Upper lobe of right lung (tissue), 1 donor: ENCODE measurements at places on chromosomes 12 and 14.

- DNase-seq: no peak
Observed at GRCh38 chr14:76615331-76615730, 145.9 kb upstream of the VASH1 start.

DNA sequence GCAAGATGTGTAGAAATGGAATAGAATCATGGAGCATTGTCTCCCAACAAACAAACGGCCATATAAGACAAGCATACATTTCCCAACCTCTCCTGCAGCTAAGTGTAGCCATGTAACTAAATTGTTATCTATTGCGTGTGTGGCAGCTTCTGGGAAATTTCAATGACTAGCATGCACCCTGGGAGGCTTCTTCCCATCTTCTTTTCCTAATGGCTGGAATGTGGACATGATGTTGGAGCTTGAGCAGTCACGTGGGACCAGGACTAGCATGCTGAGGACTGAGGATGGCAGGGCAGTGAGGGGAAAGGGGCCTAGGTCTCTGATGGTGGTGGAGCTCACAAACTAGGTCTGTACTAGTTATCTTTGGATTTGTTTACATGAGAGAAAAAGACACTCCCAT lies 21.7 kb upstream of the CTDSP2 start:
- no peak for DNase-seq

DNA sequence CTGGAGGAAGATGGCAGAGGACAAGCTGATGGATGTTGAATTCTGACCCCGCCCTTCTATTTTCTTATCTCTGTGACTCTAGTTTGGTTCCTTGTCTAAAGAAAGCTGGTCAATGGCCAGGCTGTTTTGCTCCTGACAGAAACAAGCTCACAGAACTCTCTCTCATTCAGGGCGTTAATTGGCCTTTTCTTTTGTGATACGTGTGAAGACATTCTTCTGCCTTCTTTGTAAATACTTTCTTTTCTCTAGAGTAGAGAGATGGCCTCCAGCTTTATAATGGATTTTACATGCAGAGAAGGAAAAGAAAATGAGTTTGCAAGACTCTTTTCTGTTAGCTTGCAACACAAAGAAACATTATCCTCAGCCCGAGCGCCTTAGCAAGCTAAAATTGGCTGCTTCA lies 492.2 kb upstream of the CCDC196 start:
- DNase-seq: no peak

- no peak for DNase-seq
Observed at GRCh38 chr14:96394047-96394815, 2.3 kb downstream of the AK7 start.

- peak; percentile 75 for DNase-seq
Observed at GRCh38 chr14:60723116-60723906, 840 bp downstream of the SIX4 start.

- DNase-seq: no peak
Observed at GRCh38 chr12:85559536-85559935, 276.7 kb downstream of the RASSF9 start.

DNA sequence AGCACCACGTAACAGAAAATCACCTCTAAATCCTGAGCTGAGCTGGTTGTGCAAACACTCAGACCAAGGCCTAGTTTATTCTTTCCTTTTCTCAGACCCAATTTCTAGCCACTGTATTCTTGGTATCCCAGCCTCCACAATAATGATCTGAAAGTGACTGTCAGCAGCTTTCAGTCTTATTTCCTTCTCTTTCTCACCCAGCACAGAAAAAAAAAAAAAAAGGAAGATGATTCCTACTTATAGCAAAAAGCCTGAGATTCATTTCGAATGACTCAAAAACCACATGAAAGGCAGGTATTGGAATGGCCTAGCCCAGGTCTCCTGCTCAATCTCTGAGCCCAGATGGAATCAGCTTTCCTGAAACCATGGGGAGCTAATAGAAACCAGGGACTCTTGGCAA lies 298.6 kb upstream of the PPFIA2 start:
- DNase-seq: no peak

DNA sequence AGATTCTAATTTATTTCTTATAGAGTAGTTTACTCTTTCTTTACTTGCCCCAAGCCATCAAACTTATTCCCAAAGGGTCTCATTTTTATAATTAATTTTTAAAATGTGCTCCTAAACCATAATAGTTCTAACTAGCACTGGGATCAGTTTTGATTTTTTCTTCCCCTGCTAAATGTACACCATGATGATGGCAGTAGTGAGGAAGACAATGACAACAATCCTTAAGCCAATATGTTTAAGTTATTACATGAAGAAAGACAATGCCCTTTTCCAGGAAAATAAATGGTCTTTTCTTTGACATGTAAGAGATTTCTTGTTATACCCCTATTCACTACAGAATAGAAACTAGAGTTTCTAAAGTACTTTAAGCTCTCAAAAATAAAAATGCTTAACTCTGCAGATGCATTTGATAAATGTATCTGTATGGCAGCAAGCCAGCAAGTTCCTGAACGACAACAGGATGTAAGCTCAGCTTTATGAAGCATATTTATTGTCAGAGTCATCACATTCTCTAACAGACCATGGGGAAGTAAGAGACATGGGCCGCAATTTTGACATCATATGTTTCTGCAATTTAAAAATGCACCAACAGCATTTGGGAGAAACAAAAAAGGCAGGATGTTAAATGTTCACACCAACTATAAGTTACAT lies 36.0 kb upstream of the SNX6 start:
- no peak for DNase-seq

- DNase-seq: no peak
Observed at GRCh38 chr12:58479401-58479800, 440.9 kb downstream of the LRIG3 start.

GRCh38 chr12:87107270-87107669 lies 851.1 kb upstream of the MGAT4C start:
- no peak for DNase-seq

- no peak for DNase-seq
Observed at GRCh38 chr12:46944771-46945170, 119.0 kb upstream of the SLC38A4 start.

GRCh38 chr12:66662179-66662578 lies 16.7 kb downstream of the GRIP1 start:
- DNase-seq: no peak

DNA sequence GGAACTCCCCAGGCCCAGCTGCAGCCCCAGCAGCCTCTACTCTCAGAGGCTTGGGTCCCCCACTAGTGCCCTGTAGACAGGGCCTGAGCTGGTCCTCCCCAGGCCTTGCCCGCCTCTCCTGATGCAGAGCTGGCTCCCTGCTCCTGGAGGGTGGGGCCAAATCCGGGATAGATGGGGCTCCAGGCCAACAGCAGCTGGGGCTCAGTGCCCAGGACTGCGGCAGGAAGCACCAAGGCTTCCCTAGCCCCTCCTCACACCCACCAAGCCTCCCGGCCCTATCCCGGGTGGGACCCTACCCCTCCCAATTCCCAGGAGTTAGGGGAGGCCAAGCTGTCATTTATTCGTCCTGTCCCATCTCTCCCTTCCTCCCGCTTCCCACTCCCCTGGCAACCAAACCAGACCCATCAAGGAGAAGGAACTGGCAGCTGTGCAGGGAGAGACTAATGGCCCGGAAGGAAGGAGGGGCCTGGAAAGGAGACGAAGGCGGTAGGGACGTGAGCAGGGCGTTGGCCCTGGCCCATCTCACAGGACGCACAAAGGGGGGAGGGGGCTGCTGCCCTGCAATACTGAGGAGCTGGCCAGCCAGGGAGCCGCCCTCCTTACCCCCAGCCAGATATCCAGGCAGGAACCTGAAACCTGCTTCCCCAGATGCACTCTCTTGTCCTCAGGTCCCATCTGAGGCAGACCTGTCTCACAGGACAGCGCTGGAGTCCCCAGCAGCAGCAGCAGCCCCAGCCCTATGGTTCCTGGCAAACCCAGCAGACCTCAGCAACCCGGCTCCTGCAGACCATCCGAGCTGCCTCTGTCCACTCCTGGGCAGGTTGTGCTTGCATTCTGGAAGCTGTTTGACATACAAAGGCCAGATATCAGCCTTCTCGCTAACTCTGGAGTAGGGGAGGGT lies 1.6 kb upstream of the PRPH start:
- peak; percentile 61 for DNase-seq

DNA sequence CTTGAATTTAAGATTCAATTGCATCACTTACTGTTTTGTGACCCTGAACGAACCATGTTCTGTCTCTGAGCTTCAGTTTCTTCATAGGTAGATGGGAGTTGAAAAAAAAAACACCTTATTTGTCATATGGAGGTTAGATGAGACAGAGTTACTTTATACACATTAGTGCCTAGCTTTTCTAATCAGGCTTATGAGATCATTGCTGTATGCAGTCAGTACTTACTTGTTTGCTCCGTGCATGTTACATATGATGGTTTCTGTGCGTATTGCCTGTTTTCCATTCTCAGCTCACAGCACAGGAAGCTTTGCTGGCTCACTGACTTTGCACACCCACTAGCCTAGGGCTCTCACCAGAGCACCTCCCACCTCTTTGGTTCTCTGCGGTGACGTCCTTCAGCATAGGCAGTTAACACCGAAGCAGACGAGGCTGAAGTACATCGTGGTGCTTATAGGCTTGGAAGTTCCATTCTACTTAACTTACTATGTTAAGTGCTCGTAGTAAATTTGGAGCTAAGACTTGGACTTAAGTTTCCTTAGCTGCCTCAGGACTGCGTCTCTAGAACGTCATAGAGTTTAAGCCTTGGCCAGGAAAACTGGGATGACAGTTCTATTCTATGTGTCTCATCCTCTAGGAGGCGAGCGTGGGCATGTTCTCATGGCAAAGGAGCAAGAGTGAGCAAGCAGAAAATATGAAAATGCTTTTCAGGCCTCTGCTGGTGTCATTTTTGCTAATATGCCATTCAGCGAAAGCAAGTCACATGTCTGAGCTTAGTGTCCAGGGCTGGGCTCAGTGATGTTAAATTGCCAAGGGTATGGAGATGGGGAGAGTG lies 57.3 kb downstream of the NRXN3 start:
- no peak for DNase-seq

DNA sequence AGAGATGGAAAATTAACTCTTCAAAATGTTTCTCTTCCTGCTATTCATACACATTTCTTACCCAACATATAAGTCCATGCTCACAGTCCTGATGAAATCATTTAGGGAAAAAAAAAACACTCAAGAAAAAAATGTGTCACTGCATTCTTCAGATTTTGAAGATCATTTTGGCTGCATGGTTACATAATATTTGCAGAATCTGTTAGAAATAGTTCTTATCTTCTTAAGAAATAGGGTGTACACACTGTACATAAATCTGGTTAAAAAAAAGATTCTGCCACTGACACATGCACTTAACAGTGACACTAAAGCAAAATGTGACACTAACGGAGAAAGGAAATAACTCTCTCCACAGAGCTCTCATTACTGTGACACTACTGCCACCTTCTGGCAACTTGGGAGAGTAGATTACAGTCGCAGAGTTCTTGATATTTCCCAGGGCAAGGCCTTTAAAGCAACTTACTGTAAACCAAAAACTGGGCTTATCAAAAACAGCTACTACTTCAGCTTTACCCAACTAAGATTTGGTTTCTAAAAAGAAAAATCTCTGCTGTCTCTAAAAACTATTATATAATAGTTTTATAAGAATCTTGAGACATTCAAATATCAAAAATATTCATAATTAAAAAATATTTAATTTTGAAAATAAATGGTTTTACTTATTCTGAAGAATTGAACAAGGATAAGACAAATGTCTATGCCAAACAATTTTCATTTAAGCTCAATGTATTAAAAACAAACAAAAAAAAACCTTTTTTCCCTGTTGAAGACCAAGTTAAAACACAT lies 65.0 kb downstream of the SETD3 start:
- no peak for DNase-seq

DNA sequence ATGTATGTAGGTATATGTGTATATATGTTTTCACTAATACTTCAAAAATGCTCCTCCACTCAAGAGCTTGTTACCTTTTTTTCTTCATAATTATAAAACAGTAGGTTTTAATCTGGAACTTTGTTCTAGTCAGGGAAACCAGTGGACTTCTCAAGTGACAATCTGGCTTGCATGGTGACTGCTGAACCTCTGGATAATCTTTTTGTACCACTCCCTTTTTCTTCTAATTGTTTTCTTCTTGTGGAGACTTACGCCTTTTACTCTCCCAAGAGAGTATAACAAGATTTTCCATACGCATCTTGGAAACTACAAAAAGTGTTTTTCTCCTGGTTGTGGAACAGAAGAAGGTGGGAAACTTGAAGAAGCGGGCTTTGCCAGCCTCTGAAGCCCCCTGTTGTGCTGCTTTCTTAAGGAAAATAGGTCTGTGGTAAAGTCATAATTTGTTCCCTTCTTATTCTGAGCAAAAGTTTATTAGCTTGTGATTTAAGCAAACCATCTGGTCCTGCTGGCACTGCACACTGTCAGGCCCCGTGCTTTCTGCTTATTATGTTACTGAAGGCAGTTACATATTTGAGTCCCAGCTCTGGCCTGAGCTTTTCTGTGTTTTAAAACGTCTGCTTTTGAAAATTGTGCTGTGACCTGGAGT lies 291.8 kb downstream of the ERC1 start:
- no peak for DNase-seq

DNA sequence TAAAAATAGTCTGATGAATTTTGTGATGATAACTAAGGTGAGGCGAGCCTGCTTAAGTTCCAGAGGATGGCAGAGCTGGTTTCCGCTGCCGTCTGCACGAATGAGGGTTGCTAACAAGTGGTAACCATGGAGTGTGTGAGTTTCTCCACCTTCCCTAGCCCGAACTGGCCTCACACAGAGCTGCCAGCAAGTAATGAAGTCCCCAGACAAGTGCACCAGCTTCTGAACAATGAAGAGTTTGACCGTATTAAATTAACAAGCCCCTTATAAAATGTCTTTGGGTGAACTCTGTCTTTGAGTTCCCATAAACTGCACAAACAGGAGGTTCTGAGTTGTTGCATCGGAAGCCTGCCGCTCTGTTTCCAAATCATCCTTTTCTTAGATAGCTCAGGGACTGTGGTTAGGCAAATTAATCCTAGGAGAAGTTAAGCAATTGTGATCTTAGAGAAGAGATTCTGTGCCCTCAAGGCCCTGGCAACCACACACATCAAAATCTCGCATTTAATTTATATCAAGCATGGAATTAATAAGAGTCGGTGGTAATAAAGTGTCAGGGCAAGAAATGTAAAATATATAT lies 274.1 kb upstream of the DAAM1 start:
- no peak for DNase-seq

- DNase-seq: no peak
Observed at GRCh38 chr14:105315941-105316576, 1.5 kb downstream of the PACS2 start.

DNA sequence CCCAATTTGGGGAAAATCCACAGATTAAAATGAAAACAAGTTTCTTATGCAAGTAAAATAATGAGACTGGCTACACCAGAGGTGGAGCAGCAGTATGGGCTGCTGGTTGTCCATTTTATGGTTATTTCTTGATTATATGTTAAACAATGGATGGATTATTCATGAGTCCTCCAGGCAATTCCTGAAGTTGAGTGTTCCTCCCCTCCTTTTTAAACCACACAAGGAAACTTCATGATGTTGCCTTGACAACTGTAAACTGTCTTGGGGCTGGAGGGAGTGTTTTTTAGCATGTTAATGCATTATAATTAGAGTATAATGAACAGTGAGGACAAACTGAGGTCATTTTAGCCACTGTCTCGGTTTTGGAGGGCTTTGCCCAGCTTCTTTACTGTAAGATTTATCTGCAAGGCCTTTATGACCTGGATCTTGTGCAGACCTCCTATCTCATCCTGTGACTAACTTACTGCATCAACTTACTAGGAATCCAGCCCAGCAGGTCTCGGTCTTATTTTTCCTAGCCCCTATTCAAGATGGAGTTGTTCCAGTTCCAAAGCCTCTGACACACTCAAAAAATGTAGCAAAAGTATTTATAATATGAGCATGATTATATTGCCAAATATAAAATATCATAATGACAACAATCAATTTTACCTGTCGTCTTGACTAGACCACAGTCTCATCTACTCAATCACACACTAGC lies 534.0 kb downstream of the TMEM121 start:
- no peak for DNase-seq

GRCh38 chr12:98999559-98999958 lies 354.5 kb downstream of the APAF1 start:
- no peak for DNase-seq
